ENCODE measurements at places on chromosomes 4 and X.

GRCh38 chrX:31506360-31506759, 434.5 kb upstream of the FTHL17 start:
- no peak for DNase-seq

GRCh38 chr4:138138774-138139173, 103.4 kb downstream of the SLC7A11 start:
- DNase-seq = no peak

DNA sequence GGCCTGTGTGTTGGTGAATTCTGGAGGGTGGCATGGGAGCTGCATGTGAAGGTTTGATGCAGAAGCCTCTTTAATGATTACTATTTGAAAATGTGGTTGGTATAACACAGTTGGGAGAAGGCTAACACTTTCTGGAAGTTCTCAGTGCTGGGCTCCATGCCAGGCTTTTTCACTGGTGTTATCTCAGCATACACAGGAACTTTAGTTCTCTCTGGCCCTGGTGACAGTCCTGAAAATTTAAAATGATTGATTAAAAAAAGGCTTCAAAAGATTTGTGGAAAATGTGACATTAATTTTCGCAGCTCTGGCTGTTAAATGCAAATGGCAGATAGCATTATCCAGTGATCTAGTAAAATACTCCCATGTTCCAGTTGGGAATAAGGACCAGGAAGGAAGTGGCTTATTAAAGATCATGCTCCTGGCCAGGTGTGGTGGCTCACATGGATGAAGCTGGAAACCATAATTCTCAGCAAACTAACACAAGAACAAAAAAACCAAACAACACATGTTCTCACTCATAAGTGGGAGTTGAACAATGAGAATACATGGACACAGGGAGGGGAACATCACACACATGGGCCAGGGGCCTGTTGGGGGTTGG, 36.6 kb downstream of the DIPK2B start:
- no peak for DNase-seq

DNA sequence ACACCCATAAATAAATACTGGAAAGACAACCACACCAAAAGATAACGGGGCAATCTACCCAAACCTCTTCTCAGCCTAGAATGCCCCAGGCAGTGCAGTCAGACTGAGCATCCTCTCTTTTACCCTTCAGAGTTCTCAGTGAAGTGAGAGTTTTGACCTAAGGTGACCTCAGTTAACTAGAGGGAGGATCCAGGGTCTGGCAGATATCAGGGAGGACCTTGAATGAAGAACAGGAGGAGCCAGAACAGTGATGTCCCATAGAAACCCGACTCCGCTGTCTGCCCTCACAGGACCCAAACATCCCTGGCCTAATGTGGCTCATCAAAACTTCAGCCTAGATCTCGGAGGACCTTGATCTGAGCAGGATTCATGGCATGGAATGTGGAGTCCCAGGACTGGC, at the start of gene MAGEB3:
Gene MAGEB3 (plus strand): TSS at position 263 of the 400 bp plus-strand sequence. CDS start 5,268 bp downstream, outside the sequence.
- DNase-seq = no peak

- DNase-seq = no peak
Observed at GRCh38 chr4:128271551-128271950, 16.1 kb downstream of the PGRMC2 start.

DNA sequence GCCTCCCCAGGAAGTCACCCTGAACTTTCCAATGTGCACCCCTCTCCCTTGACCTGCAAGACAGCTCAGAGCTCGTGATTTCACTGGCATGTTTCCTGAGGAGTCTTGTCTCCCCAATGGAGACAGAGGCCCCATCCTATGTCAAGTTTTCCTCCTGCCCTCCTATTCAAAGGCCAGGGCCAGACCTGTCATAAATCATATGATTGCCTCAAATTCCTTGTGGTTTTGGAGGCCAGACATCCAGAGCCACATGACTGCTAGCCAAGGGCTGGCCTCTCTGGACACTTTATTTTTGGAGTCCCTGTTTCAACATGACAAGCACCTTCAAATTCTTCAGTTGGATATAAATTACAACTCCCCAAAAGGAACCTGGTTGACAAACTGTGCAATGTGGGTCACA, 76.0 kb upstream of the TFDP3 start:
- DNase-seq = no peak

DNA sequence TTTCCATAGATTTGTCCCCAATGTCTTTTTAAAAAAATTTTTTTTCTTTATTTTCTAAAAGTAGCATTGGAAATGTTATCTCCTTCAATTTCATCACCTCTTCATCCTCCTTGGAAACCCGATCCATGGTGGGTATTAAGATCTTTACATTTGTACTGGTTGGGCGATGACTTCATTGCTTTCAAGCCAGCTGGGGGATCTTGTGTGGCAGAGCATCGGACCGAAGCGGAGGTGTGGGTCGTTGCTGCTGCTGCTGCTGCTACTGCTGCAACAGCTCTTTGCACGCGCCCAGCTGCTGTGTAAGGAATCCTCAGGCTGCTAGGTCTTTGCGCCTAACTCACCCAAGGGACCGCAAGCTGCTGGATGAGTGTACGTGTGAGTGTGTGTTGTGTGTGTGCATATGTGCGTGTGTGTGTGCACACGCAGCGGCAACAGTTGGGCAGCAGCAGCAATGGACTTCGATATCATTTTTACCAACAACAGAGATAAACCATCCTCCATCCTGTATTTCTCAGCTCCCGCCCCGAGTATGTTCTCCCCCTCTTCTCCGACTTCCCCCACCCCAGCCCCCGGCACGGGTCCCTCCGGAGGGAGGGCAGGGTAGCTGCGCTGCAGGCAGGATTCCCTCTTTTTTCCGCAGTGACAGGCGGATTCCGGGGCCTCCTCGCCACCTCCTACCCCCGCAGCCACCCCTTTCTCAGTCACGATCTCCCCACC, 768 bp upstream of the CDKL5 start:
- DNase-seq = peak; percentile 4

DNA sequence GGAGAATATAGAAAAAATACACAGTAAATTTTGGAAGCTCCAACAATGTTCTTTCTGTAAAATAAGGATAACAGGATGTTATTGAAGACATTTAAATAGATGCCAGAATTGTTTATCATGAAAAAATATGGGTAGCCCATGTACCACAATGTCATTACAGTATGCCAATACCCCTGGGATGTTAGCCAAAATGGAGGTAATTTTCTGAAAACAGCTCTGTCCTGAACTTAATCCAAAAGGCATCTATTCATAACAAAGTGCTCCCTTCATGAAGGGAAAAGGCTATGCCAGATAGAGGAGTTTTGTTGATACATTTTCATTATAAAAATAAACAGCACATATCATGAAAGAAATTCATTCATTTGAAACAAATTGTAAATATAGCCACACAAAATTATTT, 1902.6 kb upstream of the AGA start:
- no peak for DNase-seq

DNA sequence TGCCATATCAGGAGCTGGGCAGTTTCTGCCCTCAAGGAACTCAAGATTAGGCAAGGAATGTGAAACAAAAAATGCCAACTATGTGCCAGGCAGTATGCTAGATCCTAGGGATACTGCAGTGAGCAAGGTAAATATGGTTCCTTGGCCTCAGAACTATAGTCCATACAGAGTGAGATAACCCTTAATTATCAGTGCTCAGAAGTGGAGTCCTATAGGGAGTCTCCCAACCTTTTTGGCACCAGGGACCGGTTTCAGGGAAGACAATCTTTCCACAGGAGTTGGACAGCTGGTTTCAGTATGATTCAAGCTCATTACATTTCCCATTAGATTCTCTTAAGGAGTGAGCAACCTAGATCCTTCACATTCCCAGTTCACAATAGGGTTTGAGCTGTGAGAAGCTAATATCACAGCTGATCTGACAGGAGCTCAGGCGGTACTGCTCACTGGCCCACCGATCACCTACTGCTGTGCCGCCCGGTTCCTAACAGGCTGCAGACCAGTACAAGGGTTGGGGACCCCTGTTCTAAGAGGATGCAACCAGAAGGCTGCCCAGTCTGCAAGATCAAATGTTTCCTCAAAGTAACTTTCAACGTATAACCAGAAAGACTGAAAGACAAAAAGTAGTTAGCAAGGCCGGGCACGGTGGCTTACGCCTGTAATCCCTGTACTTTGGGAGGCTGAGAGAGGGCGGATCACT, 1.7 kb upstream of the SRP72 start:
- DNase-seq = no peak

- DNase-seq = no peak
Observed at GRCh38 chr4:101600287-101600686, 190.2 kb upstream of the BANK1 start.

DNA sequence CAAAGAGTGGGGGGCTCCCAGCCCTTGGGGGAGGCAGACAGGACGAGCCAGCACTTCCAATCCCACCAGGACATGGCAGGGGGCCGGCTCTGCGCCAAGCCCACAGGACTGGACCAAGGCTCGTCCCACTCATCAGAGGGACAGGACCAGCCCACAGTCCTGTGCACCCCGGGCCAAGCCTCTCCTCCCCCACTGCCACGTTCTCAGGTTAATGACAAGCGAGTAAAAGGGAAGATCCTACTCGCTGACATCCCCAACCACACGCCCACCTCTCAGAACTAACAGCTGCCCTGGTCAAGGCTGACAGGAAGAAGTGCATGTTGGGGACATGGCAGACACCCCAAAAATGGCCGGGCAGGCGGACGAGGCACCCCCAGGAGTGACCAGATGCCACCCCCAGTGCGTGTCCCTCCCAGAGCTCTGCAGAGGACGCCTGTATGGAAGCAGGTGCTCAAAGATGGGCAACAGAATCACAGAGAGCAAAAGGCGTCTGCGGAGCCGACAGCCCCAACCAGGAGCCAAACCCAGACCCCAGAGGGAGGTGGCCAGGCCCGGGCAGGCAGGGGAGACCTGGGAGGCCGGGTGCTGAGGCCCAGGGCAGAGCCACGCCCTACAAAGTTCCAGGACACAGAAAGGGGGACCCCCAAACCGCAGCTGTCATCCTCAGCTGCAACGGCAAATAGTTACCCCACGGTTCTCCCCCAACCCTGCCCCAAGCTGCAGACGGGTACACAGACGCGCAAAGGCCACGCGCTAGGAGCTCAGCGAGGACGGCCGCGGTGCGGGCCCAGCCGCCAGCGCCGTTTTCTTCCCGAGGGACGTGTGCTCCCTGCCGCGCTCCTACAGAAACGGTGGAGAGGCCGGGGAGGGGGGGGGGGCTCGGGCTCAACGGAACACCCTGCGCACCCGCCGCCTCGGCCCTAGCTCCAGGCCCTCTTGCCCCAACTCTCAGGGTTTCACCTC, 1.7 kb downstream of the CTBP1 start:
- DNase-seq = no peak

GRCh38 chrX:21691512-21692018, 33.4 kb upstream of the KLHL34 start:
- DNase-seq = no peak

- DNase-seq = no peak
Observed at GRCh38 chrX:19750028-19750782, 137.2 kb downstream of the SH3KBP1 start.

DNA sequence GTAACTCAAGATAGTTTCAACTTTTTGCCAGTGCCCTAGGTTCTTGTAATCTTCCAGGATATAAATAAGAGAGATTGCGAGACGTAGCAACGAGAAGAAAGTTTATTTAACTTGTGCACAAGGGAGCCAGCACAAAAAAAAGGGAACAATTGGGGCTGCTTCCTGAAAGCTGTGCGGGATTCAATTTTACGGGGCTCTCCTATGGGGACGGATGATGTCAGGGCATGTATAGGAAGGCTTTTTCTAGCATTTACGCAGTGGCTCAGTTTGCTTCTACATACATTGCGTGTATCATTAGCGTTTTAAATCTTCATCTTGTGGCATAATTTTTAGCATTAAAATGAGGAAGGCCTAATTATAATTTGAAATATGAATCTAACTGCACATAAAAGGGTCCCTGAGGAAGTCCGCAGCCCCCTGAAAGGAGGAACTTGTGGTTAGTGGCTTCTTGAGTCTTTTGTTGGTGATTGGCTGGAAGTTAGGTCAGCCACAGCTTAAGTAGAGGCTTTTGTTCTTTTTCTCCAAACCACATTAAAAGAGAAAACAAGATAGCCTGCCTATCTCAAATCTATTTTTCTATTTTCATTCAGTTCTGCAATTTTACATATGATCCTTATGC, 668.2 kb upstream of the NDST4 start:
- DNase-seq = no peak

DNA sequence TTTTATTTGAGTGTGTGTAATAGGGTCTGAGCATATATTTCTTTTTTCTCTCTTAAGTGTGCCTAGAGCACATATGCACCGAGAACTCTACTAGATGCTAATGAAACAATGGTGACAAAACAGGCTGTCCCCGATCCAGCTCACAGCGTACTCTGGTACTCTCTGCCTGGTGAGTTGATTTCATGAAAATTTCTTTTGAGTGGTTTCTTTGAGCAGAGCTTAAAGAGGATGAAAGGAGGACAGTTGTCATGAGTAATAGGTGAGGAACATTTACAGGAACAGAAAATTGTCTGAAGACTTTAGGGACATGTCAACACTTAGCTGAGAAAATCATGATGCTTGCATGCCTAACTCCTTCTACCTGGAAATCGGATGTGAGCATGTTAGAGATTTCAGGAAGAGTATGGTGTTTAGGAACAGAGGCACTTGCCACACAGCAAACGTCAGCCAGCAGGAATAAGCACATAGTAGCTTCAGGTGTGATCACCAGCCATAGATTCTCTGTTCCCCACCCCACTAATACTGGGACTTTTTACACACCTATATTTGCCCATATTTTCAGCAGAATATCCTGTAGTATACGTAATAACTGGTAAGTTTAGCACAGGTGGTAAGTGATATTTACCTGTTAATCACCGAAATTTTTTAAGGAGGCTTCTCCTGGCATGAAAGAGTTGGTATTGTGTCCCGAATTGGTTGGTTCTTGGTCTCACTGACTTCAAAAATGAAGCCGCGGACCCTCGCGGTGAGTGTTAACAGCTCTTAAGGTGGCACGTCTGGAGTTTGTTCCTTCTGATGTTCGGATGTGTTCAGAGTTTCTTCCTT, 111.1 kb downstream of the ZNF330 start:
- DNase-seq = no peak

DNA sequence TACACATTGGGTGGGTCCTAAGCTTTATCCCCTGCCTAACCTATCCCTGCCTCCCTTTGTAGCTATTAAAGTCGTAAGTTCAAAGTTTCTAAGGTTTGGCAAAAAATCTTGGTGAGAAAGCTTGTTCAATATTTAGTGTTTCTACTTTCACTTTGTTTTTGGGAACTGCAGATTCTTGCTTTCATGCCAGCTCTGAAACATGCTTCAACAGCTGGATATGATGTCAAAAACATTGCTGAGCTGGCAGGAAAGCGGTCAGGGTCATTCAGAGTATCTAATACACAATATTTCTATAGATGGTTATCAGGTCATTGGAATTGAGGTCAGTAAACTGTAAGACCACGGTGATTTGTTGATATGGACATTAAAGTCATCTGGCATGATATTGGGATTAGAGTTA, 19.7 kb downstream of the CENPI start:
- DNase-seq = no peak

GRCh38 chr4:147340591-147341120, 140.2 kb upstream of the EDNRA start:
- no peak for DNase-seq

- no peak for DNase-seq
Observed at GRCh38 chr4:79756140-79756895, 316.7 kb downstream of the ANTXR2 start.

DNA sequence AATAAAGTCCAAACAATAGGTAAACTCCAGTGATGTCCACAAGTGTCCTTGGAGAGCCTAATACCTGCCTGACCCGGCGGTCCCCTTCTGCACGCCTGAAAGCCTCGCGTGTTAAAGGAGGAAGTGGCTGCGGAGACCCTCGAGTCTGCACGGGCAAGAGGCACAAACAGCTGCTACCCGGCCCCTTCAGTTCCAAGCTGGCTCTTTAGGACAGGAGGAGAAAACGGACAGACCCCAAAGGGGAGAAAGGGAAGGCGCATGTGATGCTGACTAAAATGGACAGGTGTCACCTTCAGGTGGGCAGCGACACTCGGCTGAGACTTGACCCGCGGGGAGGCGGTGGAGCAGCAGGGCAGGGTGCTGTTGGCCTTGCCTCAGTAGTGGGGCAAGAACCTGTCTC, 102.7 kb upstream of the TENM3 start:
- DNase-seq = no peak

Data from activated CD4-positive, alpha-beta T cell treated with anti-CD3 and anti-CD28 coated beads, Interleukin-2, amount 50 U/mL, for 1 hour (primary cell).